T-helper 17 cell (primary cell): ENCODE measurements at places on chromosomes 5 and 9. TPM values are rescaled to one million over a fixed set of nuclear protein-coding genes. Genes with fewer than 3 reads are reported as not detected.

The ZNF454 gene
- total RNA-seq: not detected

The HTR4 gene
- total RNA-seq: not detected

The RLN1 gene
- total RNA-seq: 0.37 TPM

The C5orf52 gene
- not detected for total RNA-seq

The RNF130 gene
- 15.3 TPM for total RNA-seq

The TRIM52 gene
- 32.2 TPM for total RNA-seq

The UBE2QL1 gene
- not detected for total RNA-seq

The DBH gene
- not detected for total RNA-seq

The POU5F2 gene
- total RNA-seq: 2.2 TPM

The RASEF gene
- total RNA-seq: not detected

The HACD4 gene
- total RNA-seq: 8.7 TPM

The PCDHGC3 gene
- not detected for total RNA-seq

The PLAC8L1 gene
- total RNA-seq: not detected

The FOXD4 gene
- total RNA-seq: not detected

The PRLR gene
- total RNA-seq: not detected

The ZDHHC11 gene
- total RNA-seq: 37.1 TPM

The HRCT1 gene
- total RNA-seq: not detected

The FAM163B gene
- total RNA-seq: not detected

The SHB gene
- 0.65 TPM for total RNA-seq

The MARVELD2 gene
- 0.26 TPM for total RNA-seq

The GBGT1 gene
- 2.2 TPM for total RNA-seq

The EHMT1 gene
- total RNA-seq: 106 TPM

The CSNK1A1 gene
- total RNA-seq: 212 TPM

The C5orf58 gene
- total RNA-seq: not detected

The MLANA gene
- not detected for total RNA-seq

The FGF1 gene
- not detected for total RNA-seq

The EDIL3 gene
- not detected for total RNA-seq

The DDX31 gene
- total RNA-seq: 12.6 TPM

The IER5L gene
- 3.1 TPM for total RNA-seq

The ZFP2 gene
- total RNA-seq: 0.52 TPM

The IFNA21 gene
- total RNA-seq: not detected

The PCDHB13 gene
- total RNA-seq: not detected

The PRUNE2 gene
- 0.40 TPM for total RNA-seq

The ECM2 gene
- not detected for total RNA-seq

The FAM153A gene
- total RNA-seq: 10.9 TPM

The CEP78 gene
- 16.4 TPM for total RNA-seq

The NTRK2 gene
- 1.6 TPM for total RNA-seq

The SPINK7 gene
- not detected for total RNA-seq

The NR5A1 gene
- not detected for total RNA-seq

The SEMA4D gene
- total RNA-seq: 250 TPM

The PCDHGB5 gene
- 0.26 TPM for total RNA-seq

The IARS1 gene
- total RNA-seq: 68.5 TPM

The DNAI1 gene
- total RNA-seq: not detected
